ENCODE measurements at places on chromosomes 12 and 14.
A peak's percentile ranks its signal among the peaks of the same experiment; 100 is the strongest.

DNA sequence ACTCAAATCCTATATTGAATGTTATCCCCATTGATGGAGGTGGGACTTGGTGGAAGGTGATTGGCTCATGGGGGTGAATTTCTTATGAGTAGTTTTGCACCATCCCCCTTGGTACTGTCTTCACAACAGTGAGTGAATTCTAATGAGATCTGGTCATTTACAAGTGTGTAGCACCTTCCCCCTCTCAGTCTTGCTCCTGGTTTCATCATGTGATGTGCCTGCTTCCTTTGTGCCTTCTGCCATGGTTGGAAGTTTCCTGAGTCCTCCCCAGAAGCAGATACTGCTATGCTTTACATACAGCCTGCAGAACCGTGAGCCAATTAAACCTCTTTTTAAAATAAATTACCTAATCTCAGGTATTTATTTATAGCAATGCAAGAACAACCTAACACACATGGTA lies 302.4 kb upstream of the KITLG start:
- DNase-seq = no peak

- DNase-seq = no peak
Measured at GRCh38 chr14:100348784-100349685, 25.9 kb downstream of the SLC25A47 start.

DNA sequence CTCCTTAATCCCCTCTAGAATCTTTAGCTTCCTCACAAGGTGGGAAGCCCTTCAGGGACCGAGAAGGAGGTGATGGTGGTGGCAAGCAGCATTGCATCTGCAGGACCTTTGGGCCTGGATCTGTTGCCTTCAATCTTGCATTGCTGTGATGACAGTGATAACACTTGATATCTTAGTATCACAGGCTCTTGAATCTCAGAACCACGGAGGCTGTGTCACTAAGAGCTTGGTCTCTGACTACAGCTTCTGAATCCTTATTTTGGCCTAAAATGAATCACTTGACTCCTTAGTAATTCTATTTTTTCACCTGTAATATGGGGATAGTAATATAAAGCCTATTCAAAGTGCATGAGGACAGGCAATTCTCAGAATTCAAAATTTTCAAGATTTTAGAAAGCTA lies 8.9 kb upstream of the AMN1 start:
- DNase-seq = no peak

DNA sequence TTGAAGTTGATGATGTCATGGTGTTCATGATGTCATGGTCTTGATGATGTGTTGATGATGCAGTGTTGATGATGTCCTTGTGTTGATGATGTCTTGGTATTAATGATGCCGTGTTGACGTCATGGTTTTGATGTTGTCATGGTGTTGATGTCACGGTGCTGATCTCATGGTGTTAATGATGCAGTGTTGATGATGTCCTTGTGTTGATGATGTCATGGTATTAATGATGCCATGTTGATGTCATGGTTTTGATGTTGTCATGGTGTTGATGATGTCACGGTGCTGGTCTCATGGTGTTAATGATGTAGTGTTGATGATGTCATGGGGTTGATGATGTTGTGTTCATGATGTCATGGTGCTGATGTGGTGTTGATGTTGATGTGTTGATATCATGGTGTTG lies 48.0 kb upstream of the RIMBP2 start:
- DNase-seq = no peak

- no peak for DNase-seq
Measured at GRCh38 chr14:31229009-31229408, 21.4 kb upstream of the HECTD1 start.

- DNase-seq = no peak
Measured at GRCh38 chr14:100571837-100572236, 15.4 kb downstream of the BEGAIN start.

DNA sequence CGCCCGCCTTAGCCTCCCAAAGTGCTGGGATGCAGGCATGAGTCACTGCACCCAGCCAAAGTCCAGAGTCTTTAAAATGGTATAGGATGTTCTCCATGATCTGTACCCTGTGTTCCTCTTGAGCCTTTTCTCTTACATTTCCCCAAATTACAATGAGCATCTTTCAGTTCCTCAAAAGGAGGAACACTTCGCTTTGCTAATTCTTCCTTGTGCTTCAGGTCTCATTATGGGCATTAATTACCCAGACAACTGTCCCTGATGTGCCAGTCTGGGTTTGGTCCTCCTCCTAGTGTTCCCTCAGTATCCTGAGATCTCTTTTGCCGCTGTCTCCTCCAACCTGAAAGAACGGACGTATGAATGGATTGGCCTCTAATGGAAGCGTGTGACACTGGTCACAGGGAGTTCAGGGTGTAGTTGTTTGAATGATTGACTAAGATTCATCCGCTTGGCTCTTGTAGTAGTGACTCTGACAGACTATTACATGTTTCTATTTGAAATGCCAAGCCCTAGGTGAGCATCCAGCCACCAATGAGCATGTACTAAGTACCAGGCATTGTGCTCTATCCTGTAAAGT lies 8.2 kb downstream of the PRKCH start:
- peak; percentile 25 for DNase-seq

GRCh38 chr12:52873832-52874572 lies 25.2 kb upstream of the KRT78 start:
- peak; percentile 30 for DNase-seq

DNA sequence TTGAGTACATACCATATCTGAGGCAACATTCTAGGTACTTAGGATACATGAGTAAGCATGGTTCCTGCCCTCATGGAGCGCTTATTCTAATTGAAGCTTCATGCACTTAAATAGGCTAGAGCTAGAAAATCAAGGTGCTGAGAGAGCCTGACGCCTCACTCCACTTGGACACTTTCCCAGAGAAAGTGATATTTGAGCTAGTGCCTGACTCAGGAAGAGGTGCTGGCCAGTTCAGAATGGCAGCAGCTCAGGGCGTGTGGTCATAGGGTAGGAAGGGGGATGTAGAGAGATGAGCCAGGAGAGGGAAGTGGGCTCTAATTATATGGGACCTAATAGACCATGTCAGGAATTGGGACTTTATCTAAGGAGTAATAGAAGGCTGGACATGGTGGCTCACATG lies 33.3 kb downstream of the TULP3 start:
- DNase-seq = no peak

DNA sequence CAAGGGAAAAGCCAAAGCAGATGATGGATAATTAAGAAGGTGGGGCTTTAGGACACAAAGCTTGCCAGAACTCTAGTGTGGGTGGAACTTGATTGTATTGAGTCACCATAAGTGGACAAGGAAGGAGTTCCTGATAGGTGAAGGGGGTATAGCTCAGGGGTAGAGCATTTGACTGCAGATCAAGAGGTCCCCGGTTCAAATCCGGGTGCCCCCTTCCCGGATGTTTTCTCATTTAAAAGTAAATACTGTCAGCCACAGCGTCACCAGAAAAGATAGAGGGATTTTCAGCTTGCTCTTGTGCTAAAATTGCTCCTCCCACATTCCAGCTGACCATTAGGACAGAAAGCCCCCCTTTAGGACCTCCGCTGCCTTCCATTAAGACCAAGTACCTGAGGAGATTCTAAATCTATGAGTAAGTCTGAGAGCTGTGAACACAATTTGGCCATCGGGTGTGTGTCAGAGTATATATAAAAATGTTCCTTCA lies 36.6 kb downstream of the DCAF4 start:
- no peak for DNase-seq

DNA sequence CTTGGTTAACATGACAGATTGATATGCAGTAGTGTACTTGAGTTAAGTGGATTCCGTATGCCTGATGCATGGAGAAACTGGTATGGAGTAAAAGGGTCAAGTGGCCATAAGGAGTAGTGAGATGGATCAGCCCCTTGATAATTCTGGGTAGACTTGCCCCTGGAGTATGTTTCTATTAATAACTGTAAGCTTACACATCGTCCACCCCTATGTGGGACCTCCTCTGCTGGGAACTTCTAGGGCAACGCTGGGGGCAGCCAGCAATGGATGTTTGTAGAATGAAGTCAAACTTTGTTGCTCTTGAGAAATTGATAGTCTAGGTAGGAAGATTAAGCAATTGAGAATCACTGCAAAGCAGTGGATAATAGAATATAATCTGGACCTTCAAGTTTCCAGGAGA lies 3.5 kb downstream of the C12orf75 start:
- no peak for DNase-seq

DNA sequence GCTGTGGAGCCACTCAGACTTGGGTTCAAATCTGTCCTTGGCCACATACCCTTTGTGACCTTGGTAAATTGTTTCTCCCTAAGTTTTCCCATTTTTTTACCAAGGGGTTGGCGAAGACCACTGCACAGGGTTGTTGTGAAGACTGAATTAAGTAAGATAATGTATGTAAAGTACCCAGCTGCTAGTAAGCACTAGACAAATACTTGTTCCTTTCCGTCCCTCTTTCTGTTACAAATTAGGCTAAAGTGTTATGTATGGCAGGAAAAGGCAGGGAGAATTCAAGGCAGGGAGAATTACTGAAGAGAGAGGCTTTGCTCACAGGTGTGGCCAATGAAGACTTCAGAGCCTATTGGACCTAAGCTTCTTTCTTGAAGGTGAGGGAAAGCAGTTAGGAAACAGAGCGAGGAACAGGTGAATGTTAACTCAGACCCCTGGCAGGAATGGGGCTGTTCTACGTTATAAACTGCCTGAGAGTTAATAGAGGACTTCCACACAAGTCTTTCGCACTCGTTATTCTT lies 25.9 kb downstream of the ABHD12B start:
- DNase-seq = no peak

GRCh38 chr12:107436836-107437235 lies 248.8 kb upstream of the PWP1 start:
- DNase-seq = no peak

- DNase-seq = no peak
Measured at GRCh38 chr12:71800177-71800576, 39.4 kb upstream of the TBC1D15 start.

DNA sequence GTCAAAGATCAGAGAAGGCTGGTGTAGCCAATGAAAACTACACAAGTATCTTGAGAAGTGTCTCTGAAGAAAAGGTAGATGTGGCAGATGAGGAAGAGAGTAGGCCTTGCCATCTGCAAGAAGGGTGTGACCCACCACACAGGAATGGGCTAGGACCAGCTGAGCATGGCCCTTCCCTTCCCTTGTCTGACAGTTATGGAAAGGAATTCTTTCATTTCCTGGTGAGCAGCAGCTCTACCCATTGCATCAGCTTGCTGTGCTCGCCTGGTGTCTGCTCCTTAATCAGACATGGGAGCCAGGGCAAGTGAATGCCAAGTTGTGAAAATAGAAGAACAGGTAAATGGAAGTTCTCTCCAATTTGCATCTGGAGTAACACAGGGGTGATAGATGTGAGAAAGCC lies 145.2 kb upstream of the KRR1 start:
- no peak for DNase-seq

DNA sequence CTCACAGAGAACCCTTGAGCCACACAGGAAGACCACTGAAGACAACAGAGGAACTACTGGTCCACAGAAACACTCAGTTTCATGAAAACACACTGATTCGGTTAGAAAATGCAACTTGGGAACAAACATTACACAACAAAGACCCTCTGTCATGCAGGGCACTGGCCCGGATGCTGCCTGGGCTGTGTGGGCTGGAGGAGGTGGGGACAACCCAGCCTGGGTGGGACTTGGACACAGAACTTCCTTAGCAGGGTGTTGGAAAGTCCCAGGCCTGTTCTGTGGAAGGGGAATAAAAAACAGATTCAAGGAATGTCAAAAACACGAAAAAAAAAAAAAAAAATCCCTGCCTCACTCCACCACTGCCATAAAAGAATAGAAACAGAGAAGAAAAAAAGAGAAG lies 181.0 kb downstream of the MON2 start:
- DNase-seq = peak; percentile 72

DNA sequence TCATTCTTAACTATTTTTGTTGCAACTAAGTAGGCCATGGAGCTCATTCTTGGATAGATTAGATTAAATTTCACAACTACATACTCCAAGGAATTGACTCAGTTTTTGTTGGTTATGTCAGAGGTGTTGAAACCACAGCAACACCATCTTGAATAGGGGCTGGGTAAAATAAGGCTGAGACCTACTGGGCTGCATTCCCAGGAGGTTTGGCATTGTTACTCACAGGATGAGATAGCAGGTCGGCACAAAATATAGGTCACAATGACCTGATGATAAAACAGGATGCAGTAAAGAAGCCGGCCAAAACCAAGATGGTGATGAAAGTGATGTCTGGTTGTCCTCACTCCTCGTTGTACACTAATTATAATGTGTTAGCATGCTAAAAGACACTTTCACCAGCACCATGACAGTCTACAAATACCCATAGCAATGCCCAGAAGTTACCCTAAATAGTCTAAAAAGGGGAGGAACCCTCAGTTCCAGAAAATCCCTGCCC lies 20.9 kb downstream of the DMAC2L start:
- no peak for DNase-seq

DNA sequence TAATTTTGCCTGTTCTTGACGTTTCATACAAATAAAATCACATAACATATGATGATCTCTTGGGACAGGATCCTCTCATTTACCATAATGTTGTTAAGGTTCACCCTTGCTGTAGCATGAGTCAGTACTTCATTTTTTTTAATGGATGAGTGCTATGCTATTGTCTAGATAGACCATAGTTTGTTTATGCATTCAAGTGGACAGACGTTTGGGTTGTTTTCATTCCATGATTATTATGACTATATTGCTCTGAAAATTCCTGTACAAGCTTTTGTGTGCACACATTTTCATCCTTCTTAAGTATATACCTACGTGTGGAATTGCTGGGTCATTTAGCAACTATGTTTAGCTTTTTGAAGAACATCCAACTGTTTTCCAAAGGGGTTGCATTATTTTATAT lies 325.6 kb upstream of the TMEM132C start:
- no peak for DNase-seq

- DNase-seq = no peak
Measured at GRCh38 chr14:64775081-64775777, 71.0 kb downstream of the PLEKHG3 start.

DNA sequence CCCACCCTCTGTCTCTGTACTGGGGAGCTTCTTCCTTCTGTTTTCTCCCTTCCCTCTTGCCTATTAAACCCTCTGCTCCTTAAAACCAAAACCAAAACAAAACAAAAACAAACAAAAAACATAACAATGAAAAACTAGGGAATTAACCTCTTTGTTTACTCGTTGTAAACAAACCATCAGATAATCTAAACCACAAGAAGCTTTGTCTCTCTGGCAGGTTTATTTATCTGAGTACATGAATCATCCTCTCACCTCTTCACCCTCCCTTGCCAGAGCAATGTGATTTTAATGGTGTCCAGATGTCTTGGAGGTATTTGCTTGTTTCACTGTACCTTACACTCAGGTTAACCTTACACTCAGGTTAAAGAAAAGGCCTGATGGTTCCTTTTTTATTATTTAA lies 66.1 kb downstream of the DYRK2 start:
- no peak for DNase-seq

DNA sequence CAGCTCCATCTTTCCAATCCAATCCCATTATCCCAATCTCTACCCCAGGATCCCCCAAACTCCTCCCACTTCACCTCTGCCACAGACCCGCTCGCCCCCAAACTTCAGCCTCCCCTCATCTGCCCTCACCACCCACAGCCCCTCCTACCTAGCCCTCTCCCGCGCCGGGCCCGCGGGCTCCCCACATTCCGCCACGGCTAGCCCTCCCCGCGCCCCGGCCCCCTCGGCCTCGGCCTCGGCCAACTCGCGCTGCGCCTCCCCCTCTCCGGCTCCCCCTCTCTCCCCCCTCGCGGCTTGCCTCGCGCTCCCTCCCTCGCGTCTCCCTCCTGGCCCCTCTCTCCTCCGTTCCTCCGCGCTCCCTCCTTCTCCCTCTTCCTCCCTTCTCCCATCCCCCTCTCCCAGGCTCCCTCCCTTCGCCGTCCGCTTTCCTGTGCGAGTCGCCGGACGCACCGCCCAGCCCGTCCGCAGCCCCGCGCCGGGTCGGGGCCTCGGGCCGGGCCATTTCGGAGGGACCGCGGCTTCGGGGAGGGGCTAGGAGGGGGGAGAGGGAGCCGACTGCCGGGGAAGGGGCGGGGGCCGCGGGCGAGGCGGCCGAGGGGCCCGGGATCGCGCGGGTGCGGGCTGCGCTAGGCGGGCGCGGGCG lies at the start of gene ATN1:
ATN1 (plus strand) TSS at position 581 of the 643 bp plus-strand sequence. CDS start 6,043 bp downstream, outside the sequence.
- DNase-seq = peak; percentile 92
